Stimulated activated CD4-positive, alpha-beta T cell treated with anti-CD3 and anti-CD28 coated beads, Interleukin-4, amount 100 ng/mL, for 24 hours (primary cell): ENCODE measurements at places on chromosomes 4 and X.

GRCh38 chr4:110514889-110515479 is 39.0 kb downstream of the ENPEP start:
- DNase-seq = no peak

DNA sequence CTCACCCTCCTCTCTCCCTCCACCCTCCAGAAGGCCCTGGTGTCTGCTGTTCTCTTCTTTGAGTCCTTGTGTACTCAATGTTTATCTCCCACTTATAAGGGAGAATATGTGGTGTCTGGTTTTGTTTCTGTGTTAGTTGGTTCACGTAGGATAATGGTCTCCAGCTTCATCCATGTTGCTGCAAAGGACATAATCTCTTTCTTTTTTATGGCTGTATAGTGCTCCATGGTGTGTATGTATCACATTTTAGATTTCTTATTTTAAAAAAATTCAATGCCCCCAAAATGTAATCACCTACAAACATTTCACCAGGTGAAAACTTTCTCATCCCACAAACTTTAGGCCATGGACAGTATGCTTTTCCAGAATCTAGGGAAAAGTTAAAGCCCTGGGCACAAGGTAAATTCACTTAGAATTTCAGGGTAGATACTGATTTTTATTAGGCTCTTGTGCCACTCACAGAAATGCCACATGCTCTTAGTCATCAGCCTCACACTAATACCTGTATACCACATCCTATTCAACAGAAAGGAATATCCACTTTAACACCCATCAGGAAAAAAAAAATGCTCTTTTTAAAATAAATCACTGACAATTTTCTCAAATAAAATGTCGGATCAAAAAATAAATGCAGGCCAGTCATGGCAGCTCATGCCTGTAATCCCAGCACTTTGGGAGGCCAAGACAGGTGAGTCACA is 104.8 kb upstream of the ENPP6 start:
- DNase-seq = no peak

- no peak for DNase-seq
Observed at GRCh38 chr4:5469151-5469775, 239.1 kb downstream of the EVC2 start.

DNA sequence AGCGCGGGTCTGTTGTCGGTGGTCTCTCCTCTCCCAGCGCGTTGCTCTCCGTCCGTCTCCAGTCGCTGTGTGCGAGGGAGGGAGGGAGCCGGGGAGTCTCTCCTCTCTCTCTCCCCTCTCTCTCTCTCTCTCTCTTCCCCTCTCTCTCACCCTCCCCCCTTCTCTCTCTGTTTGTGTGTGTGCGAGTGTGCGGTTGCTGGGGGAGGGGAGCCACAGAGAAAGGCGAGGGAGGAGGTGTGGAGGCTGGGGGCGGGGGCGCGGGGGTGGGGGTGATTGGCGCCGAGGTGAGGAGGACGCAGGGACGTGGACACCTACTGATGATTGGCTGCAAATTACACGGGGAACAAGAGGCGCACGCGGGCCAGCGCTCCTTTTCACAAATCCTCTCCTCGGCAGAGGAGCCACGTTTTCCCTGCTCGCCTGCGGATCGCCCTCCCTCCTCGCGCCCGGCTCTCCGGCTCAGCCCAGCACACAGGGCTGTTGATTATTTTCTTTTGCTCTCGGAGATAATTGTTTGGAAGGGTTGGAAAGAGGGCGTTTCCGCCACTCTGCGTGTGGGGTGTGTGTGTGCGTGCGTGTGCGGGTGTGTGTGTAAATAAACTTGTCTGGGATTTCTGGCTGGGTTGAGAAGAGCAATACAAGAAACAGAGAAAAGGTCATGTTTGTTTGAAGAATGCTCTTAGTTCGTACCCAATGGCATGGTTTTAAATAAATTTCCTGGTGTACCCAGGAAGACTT is at the start of gene CXXC4:
CXXC4 (minus strand) TSS at position 73 of the 738 bp plus-strand sequence. CDS start 3,092 bp downstream, outside the sequence.
- no peak for DNase-seq

DNA sequence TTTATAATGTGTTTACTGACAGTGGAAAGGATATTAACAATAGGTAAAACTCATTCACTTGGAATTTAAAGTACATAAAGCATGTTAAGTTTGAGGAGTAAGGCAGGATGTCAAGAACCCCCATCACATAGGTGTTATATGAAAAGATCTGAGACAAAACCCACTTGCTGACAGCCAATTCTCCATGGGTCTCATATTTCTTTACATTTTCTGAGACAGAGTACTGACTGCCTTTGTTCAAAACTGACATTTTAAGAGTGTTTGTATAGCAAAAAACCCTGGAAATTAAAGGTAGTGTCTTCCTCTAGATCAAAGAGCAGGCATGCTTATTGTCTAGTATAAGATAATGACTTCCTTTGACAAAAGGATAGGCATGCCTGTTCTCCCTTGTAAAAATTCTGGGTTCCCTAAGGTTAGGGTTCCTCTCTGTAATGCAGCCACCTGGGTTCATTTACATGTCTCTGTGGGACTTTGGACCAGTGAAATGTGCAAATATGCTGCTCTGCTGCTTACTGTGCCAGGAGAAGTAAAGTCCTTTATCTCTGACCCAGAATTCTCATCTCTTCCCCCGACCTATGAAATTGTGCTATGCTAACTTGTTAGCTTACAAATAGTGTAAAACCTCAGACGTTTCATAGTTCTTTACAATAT is 123.6 kb downstream of the PCDH18 start:
- no peak for DNase-seq

DNA sequence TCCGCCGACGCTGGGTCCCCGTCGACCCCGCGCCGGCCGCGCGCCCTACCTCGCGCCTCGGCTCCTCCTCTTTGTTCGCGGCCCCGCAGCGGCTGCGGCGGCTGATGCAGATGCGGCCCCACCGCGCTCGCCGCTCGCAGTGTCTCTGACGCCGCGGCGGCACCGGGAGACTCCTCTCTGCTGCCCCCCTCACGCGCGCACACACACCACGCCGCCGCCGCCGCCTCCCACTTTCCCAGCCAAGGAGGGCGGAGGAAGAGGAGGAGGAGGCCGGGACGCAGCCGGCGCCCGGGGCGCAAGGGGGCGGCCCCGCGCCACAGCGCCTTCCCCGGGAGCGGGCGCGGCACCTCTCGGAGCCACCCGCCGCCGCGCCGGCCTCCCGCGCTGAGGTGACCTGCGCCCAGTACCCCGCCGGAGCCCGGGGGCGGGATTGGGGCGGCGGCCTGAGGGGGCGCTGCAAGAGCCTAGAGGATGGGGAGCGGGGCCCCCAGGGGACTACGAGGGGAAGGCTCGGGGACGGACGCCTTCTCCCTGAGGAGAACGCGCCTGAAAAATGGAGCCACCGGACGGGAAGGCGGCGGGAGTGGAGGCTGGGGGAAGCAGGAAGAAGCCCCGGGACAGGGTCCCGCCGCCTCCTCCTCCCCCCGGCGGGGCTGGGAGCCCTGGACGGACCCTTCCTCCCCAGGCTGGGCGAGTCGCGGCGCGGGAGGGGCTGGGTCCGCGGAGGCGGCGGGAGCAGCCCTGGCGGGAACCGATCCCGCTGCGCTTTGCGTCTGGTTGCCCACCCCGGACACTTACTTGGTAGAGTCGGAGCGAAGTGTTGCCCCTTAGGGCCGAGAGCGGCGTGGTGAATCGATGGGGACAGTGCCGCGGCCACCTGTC is at the start of gene SH3RF1:
SH3RF1 (minus strand) TSS at position 147 of the 882 bp plus-strand sequence. CDS start 1,744 bp downstream, outside the sequence.
- peak; percentile 8 for DNase-seq

GRCh38 chr4:98653890-98654867 is 4.2 kb downstream of the TSPAN5 start:
- DNase-seq = no peak

DNA sequence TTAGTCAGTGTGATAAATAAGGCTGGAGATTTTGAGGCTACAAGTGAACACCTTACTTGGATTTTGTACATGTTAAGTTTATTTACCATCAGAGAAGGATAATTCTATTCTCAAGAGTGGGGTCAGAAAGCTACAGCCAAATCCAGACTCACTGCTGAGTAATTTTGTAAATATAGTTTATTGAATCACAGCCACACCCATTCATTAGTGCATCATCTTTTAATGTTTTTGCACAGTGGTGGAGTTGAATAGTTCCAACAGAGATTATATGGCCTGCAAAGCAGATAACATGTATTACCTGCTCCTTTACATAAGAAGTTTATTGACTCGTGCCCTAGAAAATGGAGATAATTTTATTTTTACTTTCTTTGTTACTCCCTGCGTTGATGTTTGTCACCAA is 60.4 kb downstream of the PCDH18 start:
- no peak for DNase-seq

DNA sequence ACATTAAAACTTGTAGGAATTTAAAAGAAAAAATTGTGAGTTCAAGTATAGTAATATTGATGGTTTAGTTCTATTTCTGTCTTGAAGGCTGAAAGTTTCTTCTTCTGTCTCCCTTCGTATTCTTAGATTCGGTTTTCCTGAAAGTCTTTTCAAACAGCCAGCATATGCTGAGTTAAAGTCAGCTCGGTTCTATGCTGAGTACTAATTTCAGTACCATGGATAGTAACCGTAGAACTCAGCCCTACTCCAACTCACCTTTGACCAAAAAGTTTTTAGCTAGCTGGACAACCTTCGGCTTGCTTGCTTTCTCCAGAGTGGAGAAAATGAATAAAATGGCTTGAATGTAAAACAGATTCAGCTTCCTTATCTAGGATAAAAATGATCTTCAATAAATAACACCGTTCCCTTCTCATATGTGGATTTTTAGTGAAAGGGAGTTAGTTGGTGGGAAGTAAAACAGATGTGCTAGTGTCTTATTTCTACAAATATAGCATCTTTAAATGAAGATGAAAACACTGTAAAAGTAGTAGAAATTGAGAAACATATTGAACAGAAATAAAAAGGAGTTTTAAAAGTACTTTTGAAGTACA is 5.2 kb downstream of the POU4F2 start:
- DNase-seq = no peak

DNA sequence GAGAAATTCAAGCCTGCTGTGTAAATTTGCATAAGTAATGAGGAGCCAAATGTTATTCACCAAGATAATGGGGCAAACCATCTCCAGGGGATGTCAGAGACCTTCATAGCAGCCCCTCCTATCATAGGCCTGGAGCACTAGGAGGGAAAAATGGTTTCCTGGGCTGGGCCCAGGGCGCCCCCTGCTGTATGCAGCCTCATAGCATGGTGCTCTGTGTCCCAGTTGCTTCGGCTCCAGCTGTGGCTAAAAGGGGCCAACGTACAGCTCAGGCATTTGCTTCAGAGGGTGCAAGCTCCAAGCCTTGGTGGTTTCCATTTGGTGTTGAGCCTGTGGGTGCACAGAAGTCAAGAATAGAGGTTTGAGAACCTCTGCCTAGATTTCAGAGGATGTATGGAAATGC is 859.3 kb downstream of the RPA4 start:
- peak; percentile 3 for DNase-seq

- DNase-seq = no peak
Observed at GRCh38 chr4:5974321-5974720, 43.9 kb downstream of the C4orf50 start.
